ENCODE measurements at places on chromosomes 3 and 15.

- DNase-seq, result no peak
Measured at GRCh38 chr3:11240496-11240895, 31.7 kb upstream of the ATG7 start.

GRCh38 chr3:110767156-110767555, 304.5 kb upstream of the NECTIN3 start:
- no peak for DNase-seq

DNA sequence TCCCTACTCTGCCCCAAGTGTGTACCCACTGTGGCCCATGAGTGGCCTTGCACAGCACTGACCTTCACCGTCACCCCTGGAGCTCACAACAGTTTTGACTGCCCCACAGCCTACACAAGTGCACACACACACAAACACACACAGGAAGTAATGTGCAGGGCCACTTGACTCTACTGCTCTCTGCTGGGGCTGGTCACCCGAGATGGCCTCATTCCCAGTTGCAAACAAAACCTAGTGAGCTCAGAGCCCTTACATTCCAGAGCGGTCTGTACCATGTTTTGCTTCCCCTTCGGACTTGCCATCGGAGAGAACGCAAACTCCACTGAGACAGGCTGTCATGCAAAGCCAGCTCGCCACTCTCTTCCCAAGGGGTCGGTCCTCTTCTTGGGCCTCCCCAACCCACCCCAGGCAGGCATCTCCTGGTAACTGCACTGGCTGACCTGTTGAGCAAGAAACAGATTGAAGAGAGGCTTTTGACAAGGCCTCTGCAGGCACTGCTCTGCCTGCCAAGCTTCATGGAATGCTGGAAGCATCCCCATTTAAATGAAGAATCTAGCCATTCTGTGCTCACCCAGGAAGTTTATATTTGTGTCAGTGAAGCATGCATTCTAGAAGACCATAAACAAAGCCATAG, 232.0 kb upstream of the IGF1R start:
- no peak for DNase-seq

DNA sequence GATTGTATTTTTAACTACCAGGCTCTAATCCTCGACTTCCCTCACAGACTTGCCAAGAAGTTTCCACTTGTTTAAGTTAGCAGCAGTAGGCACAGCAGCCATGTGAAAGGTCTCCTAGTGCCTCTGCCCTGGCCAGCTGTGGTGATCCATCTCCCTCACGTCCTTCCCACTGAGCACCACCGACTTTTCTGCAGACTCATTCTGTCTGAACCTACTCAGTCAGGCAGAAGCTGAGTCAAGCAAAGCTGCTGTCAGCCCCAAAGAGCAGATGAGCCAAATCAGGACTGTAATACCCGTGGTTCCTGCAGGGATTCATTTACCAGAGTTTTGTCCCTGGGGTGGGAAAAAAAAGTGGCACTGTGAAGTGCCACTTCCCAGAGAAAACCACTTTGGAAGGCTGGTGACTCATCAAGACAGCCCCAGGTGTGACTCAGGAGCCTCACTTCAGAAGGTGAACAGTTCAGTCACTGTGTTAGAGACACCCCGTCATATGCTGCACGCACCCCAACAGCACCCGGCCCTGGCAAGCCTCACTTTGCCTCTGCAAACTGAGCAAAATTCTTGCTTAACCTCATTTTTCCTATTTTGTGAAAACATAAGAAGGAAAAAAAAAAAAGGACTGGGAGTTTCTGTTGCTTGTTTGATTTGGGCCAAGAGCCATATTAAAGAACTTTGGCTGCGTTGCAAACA, 76.0 kb downstream of the WWTR1 start:
- DNase-seq, result no peak

All from NCI-H774 (cell line).